LoVo (cell line): ENCODE measurements at places on chromosomes 4 and X.
A peak's percentile ranks its signal among the peaks of the same experiment; 100 is the strongest.

GRCh38 chr4:177640864-177641263 is 198.6 kb upstream of the AGA start:
- DNase-seq, result no peak

- no peak for DNase-seq
Measured at GRCh38 chr4:84753321-84753972, 170.5 kb downstream of the CDS1 start.

DNA sequence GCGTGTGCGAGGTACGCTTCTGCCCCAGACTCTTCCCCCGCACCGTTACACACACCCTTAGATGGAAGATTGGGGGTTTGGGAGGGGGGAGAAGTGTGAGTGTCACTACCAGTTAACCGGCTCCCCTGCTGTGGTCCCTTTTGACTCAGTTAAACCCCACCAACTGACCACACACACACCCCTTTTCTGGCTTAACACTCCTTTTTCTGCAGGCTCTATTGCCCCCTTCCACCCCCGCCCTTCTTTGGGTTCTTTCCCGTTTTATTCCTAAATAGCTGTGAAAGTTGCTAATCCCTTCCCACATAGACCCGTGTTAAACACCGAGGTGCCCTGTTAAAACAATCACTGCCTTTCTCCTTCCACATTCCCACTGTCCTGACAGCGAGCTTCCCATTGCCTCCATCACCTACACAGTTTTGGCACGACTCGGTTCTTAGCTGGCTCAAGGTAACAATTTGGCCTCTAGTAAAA is 3.7 kb upstream of the NR3C2 start:
- DNase-seq, result no peak

- peak; percentile 26 for DNase-seq
Measured at GRCh38 chrX:134520860-134521390, 61.0 kb downstream of the HPRT1 start.

DNA sequence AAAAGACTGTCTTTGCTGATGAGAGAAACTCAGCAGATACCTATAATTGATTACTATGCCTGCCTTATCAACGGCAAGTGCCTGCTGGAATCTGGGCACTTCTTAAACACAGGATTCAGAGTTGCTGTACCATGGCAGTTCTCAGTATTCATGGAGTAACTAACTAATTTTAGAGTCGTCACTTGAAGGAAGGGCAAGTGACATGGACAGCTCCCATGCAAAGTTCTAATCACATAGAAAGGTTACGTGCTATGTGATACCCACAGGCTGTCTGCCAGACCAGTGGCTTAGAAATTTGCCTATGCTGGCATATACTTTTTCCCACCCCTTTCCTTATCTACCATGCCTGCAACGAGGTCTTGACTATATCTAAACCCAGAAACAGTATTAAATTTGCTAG is 931.1 kb upstream of the TENM3 start:
- no peak for DNase-seq

GRCh38 chr4:726235-726787 is 20.7 kb downstream of the PCGF3 start:
- no peak for DNase-seq

GRCh38 chr4:153419673-153420278 is 46.4 kb upstream of the TMEM131L start:
- no peak for DNase-seq

DNA sequence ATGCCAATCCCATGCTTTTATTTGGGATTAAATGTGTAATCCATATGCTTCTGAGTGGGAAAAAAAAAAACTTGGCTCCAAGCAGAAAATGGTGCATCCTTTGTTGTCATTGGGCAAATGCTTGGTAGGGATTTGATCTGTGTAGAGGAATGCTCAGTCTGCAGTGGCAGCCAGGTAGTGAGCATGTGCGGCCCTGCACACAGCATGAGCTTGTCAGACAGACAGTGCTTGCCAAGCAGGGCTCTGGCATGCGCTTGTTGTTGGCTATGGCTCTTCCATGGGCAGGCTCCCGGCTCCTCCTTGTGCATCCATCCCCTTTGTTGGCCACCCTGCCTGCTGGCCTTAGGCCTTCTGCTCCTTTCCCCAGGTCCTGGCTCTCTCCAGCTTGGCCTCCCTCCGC is 130.3 kb downstream of the GPR143 start:
- DNase-seq, result no peak
